ENCODE measurements at places on chromosomes 5 and 9.

GRCh38 chr5:140934964-140935606 is 9.0 kb downstream of the PCDHAC1 start:
- no peak for ATAC-seq

DNA sequence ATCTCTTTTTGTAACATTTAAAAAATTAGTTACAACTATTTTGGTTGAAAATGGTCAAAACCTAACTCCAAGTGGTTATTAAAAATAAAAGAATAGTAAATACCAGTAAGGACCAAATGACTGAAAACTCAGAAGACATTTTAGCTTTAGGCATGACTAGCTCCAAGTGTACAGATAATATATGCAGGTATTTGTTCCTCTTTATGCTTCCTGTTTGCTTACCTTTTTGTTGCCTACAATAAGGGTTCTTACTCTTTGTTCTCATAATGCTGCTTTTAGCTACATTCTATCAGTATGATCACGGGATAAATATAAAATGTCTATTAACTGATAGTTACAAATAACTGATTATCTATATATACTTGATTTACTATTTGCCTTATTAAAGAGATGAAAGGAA is 259.6 kb downstream of the CDH12 start:
- no peak for ATAC-seq

DNA sequence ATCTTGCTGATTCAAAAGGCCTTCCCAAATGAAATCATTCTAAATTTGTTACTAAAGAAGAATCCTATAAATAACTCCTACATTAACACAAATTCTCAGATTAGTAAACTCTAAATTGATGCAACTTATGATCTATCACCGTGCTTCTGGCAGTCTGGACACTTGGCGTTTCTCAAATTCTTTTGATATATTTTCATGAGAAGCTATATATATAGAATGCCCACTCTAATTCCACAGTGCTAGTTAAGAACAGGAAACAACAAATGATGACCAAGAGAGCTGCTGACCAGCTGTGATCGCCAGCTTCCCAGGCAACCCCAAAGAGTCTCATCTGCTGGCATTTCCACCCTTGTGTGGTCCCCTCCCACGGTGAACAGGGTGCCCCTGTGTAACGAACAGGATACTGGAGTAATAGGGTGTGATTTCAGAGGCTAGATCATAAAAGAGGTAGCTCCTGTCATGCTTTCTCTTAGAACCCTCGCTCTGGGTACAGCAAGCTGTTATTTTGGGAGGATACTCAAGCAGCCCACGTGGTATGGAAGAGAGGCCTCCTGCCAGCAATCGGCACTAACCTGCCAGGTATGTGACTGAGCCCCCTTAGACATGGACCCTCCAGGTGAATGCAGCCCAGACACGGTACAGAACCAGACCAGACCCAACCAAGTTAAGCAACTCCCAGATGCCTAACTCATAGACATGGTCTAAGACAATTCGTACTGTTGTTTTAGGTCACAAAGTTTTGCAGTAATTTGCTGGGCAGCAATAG is 64.7 kb downstream of the CDC14B start:
- no peak for ATAC-seq

DNA sequence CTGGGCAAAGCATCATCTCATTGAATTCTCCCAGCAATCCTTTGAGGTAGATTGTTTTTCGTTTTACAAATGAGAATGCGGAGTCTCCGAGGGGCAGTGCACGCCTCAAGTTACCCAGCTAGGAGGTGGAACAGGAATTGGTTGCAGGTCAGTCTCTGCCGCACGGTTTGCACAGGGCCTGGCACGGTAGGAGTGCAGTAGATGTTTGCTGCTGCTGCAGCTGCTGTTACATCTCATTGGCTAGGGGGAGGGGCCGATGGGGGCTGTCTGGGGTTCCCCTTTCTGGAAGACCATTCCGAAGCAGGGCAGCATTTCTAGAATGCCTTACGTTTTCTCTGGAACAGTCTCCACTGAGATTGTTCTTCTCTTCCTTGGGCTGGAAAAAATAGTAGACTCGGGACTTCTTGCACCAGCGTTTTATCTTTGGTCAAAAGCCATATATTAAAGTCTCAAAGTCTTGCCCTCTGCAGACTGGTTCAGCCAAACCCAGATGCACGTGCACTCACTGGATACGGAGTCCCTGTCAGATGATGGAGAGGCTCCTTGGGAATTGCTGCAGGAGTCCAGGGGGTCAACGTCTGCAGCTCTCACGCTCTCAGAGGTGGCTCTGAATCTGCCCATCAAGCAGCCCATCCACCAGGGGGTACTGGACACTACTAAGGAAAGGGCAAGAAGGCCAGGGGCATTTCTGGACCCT is 1.2 kb downstream of the USP20 start:
- ATAC-seq: no peak

GRCh38 chr5:175098301-175098700 is 345.7 kb downstream of the DRD1 start:
- ATAC-seq: no peak

DNA sequence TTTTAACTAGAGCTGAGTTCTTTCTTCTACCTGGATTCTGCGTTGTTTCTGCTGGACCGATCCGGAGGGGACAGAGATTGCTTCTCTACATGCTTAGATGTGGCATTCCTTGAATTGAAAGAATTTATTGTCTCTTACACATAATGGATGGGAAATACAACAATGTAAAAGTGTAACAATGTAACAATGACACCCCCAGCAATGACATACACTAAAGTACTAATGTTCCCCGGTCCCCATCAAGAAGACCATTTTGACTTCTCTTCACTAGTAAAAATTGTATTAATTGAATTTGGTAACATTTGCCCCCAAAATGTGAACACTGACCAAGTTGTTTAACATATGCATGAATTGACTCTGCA is 760.2 kb downstream of the TAF11L14 start:
- ATAC-seq: no peak
